DMS79 (cell line): ENCODE measurements at places on chromosomes 1 and 21.

DNA sequence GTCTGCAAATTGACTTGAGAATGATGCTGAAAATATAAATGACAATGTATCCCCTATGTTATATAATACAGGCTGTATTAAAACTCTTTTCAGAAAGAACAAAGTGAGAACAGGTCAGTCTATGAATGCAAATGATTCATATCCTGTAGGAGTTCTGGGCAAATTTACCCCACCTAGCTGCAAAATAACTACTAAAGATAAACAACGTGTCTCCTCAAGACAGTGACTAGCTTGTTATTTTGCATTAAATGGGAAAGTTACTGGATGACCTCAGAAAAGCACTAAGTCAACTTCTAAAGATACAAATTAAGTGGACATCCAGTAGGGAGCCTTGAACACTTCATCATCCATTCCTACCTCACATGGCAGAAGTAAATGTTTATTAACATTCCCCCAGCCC, 11.1 kb downstream of the RNF19B start:
- no peak for DNase-seq

DNA sequence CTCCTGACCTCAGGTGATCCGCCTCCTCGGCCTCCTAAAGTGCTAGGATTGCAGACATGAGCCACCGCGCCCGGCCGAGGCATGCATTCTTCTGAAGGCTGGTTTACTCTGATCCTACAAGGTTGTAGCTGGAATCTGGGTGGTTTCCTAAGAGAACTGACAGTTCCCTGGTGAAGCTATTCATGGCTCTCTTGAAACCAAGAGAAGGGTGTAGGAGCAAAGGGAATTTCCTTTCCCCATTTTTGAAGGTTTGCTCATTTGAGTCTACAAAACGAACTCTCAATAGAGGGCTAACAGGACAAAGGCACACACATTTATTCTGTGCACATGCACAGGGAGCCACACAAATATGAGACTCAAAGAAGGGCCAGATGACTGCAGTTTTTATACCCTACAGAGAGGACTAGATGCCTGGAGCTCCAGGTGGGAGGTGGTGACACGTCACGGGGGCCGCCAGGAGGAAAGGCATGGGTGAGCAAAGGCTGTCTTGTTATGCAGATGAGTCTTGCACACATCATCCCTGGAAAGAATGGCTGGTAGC, 49.5 kb upstream of the ERRFI1 start:
- DNase-seq: no peak

- DNase-seq: no peak
These were observed 146.0 kb downstream of the PBX1 start for GRCh38 chr1:164704954-164705353.

DNA sequence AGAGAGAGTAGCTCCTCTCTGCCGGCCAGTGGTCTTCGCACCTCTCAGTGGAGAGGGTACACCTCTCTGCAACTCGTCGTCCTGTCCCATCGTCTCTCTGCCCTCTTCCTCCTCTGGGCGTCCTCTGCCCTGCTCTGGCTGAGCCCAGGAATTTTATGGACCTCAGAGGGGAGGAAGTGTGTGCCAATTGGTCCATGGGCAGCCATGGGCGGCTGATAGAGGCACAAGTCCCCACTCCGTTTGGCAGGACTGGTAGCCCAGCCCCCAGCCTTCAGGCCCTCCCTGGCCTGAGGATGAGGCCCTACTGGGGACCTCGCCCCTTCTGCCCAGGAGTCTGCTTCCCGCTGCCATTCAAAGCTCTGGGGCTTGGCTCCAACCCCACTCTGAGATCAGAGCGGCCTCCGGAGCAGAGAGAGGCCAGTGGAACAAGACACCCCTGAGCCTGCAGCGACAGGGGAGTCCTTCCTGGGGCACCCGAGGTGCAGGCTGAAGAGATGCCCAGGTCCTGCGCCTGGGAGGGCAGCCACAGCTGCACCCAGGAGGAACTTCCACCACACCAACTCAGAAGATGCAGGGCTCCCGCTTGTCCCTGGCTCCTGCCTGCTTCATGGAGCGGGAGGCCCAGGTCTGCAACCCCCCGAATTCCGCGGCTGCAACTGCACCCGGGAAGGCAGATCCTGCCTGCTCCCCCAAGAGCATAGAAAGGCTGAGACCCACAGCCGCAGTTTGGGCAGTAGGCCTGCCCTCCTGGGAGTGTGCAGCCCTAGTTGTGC, 659.9 kb downstream of the KCNT2 start:
- DNase-seq: no peak

- DNase-seq: no peak
These were observed 116.8 kb upstream of the L1TD1 start for GRCh38 chr1:62077821-62078220.

- no peak for DNase-seq
These were observed 23.2 kb downstream of the CD1D start for GRCh38 chr1:158203693-158204457.

GRCh38 chr1:152960452-152961044, 9.9 kb upstream of the SPRR4 start:
- DNase-seq: no peak

- DNase-seq: no peak
These were observed 39.5 kb upstream of the NEK7 start for GRCh38 chr1:198117267-198117666.

GRCh38 chr1:40755067-40755466, 28.5 kb upstream of the KCNQ4 start:
- DNase-seq: no peak

- DNase-seq: no peak
These were observed 41.9 kb upstream of the TIAM1 start for GRCh38 chr21:31386006-31386405.

DNA sequence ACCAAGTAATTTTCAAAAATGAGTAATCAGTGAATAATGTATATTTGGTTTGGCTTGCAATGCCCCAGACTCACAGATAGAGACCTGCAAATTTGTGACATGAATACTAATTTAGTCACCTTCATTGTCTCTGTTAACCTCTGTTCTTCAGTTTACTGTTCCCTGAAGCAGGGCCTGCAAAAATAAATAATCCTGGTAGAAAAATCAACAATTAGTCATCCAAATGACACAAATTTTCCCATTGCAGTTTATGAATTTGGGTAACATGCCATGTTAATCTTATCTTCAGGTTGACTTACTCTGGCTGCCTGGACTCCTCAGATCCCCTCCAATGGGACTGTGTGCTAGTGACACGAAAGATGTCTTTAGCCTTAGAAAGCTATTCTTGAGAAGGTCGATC, 289.5 kb downstream of the PAPPA2 start:
- DNase-seq: no peak

- no peak for DNase-seq
These were observed 72.3 kb downstream of the HUNK start for GRCh38 chr21:31945141-31945540.

GRCh38 chr1:75668813-75669212, 55.7 kb upstream of the ACADM start:
- DNase-seq: no peak

- DNase-seq: peak; percentile 47
These were observed at the start of gene SPSB1 for GRCh38 chr1:9292361-9293240. SPSB1 (plus strand) TSS chr1:9292894; CDS start chr1:9355892, 62,998 bp downstream.

DNA sequence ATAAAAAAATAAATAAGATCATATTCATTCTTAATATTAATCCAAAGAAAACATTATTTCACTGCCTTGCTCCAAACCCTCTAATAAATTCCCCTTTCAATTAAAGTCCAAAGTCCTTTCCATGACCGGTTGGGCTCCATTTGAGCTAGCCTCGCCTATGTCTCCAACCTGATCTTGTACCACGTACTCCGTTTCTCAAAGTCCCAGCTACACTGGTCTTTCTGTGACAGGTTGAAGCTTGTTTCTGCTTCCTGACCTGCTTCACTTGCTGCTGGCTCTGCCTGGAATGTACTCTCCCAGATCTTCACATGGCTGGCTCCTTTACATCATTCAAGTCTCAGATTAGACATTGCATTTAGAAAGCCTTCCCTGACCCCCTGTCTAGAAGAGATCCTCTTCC, 16.4 kb downstream of the RPL5 start:
- DNase-seq: no peak

DNA sequence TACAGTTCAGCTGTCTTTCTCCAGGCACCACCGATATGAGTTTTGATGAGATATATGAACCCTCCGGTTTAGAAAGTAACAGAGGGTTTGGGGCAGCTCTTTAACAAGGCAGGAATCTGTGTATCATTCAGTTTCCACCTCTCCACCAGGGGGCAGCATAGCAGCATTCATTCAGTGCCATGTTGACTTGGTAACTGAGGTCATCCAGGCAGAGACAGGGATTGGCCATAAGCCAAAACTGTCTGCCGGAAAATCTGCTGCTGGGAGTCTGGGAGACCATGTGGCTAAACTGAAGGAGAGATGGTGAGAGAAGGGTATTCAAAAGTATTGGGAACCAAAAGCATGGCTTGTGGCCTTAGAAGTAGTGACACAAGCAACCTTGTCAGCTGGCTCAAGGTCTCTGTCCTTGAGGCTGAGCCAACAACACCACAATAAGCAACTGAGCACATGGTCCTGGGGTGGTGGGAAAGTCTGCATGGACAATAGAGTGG, 98.5 kb downstream of the LMX1A start:
- DNase-seq: peak; percentile 82

DNA sequence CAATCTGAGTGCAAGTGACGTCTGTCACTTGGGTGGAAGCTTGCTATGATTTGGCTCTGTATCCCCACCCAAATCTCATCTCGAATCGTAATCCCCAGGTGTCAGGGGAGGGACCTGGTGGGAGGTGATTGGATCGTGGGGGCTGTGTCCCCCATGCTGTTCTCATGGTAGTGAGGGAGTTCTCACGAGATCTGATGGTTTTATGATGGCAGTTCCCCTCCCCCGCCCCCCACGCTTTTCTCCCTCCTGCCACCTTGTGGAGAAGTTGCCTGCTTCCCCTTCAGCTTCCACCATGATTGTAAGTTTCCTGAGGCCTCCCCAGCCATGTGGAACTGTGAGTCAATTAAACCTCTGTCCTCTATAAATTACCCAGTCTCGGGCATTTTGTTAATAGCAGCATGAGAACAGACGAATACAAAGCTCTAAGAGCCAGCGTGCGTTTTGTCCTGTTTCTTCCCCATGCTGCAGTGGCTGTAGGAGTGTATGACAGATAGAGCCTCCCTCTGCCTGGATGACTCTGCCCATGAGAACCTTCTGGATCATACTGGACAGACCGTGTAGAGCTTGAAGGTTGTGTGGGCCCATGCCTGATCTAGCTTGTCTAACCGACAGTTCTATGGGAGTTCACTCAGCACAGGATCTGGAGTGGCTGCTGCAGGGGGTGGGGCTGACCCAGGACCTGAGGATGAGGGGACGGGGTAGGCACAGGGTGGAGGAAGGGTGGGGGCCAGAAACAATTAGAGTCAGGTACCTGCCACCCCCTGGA, 139.7 kb upstream of the ERRFI1 start:
- peak; percentile 51 for DNase-seq

DNA sequence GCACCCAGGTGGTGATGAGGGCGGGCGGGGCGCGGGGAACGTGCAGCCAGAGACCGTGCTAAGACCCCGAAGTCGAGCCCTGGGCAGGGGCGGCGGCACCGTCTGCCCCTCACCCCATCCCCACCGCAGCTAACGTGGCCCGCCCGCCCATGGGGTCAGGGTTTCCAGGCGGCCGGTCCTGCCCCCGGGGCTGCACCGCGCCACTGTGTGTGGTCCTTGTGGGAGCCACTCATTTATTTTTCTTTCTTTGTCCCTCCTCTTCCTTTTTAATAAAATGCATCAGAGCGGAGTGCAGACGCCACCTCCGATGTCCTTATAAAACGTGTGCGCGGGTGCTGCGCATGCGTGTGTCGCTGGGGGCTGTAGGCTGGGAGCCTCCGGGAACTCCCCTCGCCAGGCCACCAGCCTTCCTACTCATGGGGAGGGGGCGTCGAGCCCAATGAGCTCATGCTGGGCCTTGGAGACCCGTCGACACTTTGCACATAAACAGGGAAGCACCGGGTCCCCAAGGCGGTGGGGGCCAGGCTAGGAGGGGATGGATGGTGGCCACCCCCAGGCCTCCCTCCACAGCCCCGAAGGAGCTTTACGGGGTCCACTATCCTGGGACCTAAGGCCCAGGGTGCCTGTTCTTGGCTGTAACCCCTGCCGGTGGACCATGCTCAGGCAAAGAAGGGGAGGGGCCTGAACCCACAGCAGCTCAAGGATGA, 59.9 kb downstream of the WNT9A start:
- DNase-seq: no peak

DNA sequence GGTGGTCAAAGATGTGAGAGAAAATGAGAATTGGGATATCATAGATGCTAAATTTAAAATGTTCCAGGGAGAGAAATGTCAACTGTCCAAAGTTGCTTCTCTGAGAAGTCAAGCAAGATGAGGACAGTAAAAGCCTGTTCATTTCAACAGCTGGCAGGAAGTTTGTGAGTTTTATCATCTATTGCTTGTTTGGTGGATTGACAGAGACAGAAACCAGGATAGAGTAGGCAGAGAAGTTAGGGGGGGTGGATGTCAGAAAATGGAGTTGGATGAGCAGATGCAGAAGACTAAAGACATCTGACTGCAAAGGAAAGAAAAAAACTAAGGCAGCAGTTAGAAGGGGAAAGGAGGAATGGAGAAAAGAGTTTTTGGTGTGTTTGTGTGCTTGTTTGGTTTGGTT, 78.4 kb downstream of the AK5 start:
- no peak for DNase-seq

- no peak for DNase-seq
These were observed 4.4 kb upstream of the OSBPL9 start for GRCh38 chr1:51612447-51612961.

GRCh38 chr1:94272388-94272787, 35.0 kb upstream of the ARHGAP29 start:
- no peak for DNase-seq

- DNase-seq: peak; percentile 11
These were observed 711 bp downstream of the GADD45A start for GRCh38 chr1:67685558-67686266.

DNA sequence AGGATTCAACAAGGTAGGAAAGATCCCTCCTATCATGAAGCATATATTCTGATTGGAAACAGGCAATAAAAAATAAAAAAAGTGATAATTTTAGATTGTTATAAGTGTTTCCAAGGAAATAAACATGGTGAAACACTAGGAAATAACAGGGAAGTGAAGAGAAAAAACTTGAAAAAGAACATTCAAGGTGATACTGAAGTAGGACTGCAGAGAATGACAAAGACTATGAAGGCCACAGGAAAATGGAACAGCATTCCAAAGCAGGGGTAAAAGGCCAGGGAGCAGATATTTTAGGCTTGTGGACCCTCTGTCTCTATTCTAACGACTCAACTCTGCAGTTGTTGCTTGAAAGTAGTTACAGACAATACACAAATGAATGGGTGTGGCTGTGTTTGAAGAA, 7.9 kb downstream of the ANKRD45 start:
- DNase-seq: no peak

- DNase-seq: no peak
These were observed 5.2 kb downstream of the KRTAP20-4 start for GRCh38 chr21:30625449-30626165.

GRCh38 chr1:57377339-57378139, 46.3 kb downstream of the DAB1 start:
- no peak for DNase-seq

DNA sequence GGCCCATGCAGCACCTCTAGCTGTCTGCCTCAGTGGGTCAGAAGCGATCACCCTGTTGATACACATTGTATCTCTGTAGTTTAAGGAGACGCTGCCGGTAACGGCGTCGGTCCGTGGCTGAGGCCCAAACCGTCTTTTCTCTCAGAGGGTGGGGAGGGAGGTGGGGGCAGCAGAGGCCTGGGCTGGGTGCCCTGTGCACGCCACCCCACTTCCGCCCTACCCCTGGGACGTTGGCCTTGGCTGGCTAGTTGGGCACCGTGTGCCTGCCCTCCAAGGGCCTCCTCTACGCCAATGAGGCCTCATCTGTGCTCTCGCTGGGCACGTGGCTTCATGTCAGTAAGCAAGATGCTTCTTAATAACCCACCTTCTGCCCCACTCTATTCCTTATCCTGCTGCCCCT, 9.4 kb downstream of the ZC3H12A start:
- no peak for DNase-seq
